ENCODE measurements at places on chromosomes 13 and 19.

GRCh38 chr19:55527197-55528029 lies 9.5 kb downstream of the SBK2 start:
- DNase-seq: no peak

GRCh38 chr13:109483284-109483683 lies 303.1 kb downstream of the IRS2 start:
- no peak for DNase-seq

DNA sequence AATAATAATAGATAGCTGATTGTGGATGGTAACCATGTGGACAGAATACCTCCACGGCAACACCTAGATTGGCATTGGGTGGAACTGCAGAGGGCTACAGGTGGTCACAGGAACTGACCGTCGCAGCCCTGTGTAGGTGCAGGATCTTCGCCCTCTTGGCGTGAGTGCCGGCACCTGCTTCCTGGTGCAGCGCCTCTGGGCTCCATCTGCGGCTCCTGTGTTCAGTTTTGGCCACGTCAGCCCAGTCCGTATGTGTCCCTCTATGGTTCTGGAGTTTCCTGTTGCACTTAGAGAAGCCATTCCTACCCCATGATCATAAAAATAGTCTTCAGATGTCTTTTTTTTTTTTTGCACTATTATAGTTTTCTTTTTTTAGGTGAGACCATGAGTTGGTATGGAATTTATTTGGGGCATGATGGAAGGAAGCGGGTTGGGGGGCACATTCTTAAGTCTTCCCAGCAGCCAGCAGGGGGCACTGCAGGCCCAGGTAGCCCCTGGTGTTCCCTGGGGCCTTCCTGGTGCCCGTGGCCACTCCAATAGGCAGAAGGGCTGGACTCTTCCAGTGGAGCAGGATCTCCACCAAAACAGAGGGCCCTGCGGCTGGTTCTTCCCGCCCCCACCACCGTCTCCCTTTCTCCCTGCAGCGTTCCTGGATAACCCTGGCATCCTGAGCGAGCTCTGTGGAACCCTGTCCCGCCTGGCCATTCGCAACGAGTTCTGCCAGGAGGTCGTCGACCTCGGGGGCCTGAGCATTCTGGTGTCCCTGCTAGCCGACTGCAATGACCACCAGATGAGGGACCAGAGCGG lies 10.1 kb upstream of the SLC25A42 start:
- DNase-seq: peak; percentile 32

DNA sequence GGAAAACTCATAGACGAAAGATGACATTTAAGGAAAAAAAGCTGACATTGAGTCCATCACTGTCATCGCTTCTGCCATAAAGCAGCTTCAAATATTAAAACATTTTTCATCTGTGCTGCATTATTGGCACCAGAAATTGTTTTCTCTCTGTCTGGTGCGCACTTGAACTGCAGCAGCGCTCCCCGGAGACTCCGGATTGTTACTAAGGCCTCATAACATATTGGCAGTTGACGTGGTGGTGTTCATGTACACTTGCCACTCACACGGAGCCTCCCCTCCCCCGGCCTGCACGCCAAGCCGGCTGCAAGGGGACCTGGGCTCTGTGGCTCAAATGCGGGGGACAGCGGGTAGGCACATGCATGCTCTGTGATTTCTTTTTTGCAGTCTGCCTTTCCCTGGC lies 203.2 kb downstream of the TSHZ3 start:
- DNase-seq: no peak

DNA sequence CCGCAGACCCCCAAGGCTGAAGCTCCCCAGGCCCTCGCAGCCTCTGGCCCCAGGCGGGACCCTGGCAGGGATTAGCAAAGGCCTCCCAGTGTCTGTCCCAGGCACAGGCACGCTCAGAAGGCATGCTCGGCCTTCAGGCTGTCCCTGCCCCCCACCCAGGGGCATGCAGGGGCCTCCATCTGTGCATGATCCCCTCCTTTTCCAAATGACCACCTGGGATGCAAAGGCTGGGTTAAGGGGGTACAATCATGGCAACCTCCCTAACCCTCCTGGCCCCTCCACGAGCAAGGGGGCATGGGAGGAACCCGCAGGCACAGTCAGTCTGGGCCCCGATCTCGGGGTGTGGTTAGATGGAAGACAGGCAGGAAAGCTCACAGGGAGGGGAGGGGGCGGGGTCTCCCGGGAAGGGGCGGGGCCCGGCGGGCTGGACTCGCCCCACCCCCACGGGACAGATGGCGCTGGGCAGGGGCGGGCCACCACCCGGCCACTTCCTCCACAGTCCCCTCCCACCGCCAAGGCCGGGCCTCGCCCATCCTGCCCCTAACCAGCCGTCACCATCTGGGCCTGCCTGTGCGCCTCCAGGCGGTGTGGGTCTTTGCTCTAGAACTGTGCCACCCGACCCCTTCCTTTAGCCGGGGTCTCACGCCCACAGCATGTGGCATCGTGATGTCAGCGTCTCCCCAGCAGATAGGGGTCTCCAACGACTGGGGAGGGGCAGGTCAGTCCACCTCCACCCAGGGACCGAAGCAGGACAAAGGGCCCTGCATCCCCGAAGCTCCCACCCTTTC lies 7.0 kb upstream of the REXO1 start:
- peak; percentile 50 for DNase-seq

DNA sequence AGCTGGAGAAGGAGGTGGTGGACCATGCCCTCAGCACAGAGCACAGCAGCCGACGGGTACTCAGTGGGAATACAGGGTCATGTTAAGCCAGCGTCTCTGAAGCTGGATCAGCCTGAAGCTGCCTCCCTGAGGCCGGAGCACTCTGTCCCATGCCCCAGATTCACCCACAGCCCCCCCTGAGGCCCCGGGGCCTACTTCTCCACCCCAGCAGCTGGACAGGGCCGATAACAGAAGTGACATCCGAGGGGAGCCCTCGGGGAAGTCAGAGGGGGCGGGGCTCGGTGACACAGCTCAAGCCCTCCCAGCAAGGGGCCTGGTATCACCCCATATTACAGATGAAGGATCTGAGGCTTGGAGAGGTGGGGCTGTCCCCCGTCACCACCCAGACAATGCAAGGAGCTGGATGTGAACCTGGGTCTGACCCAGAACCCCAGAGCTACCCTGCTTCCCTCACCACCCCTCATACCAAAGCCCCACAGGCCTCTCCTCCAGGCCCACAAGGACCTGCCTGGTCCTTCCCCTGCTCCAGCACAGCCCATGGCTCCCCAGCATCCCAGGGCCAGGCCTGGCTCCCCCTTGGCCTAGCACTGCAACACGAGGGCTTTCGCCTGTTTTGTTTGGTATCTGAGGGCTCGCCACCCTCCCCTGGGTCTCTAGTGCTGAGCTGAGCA lies 5.7 kb downstream of the R3HDM4 start:
- no peak for DNase-seq

DNA sequence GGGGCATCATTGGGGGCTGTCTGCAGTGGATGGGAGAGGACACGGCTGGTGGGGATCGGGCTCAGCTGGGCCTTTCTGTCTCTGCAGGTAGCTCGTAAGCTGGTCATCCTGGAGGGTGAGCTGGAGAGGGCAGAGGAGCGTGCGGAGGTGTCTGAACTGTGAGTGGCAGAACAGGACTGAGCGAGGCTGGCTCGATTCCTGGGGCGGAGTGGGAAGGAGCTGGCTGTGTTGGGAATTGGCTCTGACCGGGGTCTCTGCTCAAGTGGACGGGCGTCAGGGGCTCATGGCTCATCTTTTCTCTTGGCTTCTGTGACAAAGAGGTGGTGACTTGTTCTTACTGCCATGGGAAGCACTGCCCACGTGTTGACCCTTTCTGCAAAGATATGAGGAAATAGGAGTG lies 11.6 kb downstream of the TPM4 start:
- DNase-seq: no peak

GRCh38 chr13:32272021-32272683 lies 43.0 kb downstream of the ZAR1L start:
- DNase-seq: no peak

- no peak for DNase-seq
Observed at GRCh38 chr13:20129076-20129475, 31.8 kb downstream of the GJA3 start.

- no peak for DNase-seq
Observed at GRCh38 chr13:28527629-28528028, 32.7 kb upstream of the FLT1 start.

- no peak for DNase-seq
Observed at GRCh38 chr13:74036373-74036772, 97.8 kb downstream of the KLF12 start.

GRCh38 chr19:2227415-2228156 lies 8.5 kb downstream of the PLEKHJ1 start:
- no peak for DNase-seq

GRCh38 chr19:4363571-4364304 lies 20.4 kb downstream of the MPND start:
- no peak for DNase-seq

DNA sequence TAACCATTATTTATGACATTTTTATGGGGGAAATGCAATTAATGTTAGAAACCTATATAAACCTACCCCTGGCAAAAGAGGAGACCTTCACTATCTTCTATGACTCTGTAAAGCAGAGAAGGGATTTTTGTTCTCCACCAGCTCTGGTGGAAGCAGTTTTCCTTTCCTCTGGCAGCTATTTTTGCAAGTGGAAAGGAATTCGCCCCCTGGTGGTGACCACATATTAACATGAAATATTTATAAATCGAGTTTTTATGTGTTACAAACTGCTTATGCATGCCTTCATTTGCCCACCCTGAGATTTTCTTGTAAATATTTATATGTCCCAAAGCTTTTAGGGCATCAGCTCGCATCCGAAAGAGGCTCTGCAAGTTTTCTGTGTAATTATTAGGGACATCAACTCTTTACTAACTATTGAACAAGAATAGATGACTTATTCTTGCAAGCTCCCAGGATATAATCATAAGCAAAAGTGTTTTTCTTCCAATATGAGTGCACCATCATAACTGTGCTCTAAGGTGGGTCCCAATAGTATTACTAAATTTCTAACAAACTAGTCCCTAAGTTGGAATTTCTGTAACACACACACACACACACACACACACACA lies 62.4 kb downstream of the SERTM1 start:
- DNase-seq: no peak

DNA sequence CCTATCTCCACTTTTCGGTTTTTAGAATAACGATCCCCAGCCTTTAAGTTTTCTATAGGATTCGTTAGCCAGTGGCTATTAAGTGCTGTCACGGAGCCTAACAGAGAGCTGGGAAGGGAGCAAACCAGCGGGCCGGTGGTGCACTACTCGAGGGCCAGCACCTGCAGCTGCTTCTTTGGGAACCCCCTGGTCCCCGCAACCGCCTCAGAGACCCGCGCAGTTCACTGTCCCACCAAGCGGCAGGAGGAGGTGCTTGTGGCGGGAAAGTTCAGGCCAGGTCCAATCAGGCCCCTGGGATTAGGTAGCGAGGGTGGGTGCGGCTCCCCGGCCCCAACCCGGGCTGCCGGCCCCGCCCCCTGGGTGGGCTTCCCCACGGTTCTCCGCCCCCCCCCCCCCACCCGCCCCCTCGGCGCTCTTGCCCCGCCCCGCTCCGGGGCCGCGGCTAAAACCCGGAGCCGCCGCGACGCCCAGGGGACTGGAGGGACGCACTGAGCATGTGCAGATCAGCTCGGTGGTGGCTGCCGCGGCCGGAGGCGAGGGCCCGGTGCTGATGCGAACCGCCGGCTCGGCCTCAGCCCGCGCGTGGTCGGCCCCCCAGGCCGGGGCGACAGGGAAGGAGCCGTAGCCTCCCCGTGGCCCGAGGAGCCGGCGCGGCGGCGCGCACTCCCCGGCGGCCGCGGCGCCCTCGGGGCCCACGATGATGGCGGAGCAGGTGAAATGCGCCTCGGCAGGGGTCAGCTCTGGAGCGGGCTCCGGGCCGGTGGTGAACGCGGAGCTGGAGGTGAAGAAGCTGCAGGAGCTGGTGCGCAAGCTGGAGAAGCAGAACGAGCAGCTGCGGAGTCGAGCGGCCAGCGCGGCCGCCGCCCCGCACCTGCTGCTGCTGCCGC lies at the start of gene SLAIN1:
SLAIN1 (plus strand) TSS at position 471 of the 887 bp plus-strand sequence; CDS start at position 698, 227 bp downstream.
- peak; percentile 75 for DNase-seq

DNA sequence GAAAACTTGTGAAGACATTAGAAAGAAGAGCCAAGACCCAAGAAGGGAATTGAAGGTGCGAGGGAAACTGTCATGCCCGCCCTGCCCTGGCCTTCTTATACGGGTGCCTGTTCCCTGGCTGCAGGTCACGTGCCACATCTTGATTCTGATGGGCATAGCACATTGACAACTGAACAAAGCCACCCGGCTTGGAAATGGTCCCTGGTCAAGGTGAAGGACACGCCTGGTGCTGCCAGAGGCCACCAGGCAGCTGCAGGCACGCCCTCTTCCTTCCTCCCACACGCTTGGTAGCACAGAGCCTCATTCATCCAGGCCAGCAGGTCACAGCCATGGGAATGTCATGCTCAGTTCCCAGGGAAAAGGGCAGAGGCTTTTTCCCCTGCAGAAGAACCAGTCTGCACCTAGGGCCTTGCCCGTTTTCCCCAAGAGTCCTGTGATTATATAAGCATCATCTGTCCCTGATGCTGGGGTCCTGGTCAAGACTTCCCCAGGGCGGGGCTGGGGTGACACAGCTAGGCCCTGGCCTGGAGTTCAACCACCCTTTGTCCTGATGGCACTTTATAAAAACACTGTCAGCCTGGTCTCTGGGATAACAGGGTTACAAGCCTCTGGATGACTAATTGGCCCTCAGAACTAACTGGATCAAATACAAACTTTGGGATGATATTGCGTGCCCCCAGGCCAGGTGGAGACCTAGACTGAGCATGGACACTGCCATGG lies 56.0 kb downstream of the CDADC1 start:
- DNase-seq: no peak

GRCh38 chr19:32651729-32652140 lies 23.2 kb downstream of the ANKRD27 start:
- DNase-seq: no peak

GRCh38 chr13:60494296-60494695 lies 97.3 kb downstream of the TDRD3 start:
- DNase-seq: no peak

DNA sequence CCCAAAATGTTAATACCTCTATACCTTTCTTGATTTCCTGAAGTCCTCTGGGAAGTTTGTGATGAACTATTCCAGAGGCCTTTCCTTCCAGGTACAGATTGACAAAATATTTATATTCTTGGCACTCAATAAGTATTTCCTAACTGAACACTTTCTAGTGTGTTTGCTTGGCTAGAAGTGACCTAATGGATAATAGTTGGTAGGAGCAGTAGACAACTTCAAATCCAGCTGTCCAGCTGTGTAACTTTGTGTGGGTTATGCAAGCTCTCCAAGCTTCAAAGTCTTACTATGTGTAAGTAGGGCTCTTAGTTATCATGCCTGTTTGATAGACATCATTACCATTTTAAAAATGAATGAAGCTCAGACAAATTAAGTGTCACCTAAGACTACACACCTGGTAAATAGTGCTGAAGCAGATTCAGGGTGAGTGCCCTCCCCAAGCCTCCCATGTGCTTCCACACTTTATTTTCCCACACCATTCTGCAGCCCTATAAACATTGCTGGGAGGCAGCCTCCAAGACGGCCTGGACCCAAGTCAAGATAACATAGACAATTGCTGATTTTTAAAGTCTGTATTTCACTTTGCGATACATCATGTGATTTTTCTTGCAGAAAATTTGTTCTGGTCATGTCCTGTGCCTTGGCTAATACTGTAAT lies 196.6 kb downstream of the NALCN start:
- DNase-seq: no peak

- DNase-seq: no peak
Observed at GRCh38 chr19:1840541-1841115, 7.7 kb downstream of the REXO1 start.

- no peak for DNase-seq
Observed at GRCh38 chr13:111904166-111904565, 162.8 kb upstream of the SOX1 start.

- DNase-seq: peak; percentile 39
Observed at GRCh38 chr19:2426611-2427428, 566 bp downstream of the TIMM13 start.

GRCh38 chr19:4966591-4966990 lies 2.3 kb upstream of the KDM4B start:
- DNase-seq: no peak

GRCh38 chr13:76383676-76384461 lies 502.3 kb downstream of the KCTD12 start:
- no peak for DNase-seq

All from stimulated activated CD4-positive, alpha-beta T cell treated with anti-CD3 and anti-CD28 coated beads, Interleukin-15, amount 100 ng/mL, for 1 hour (primary cell).